ENCODE measurements at places on chromosomes 6 and 20. TPM values are rescaled to one million over a fixed set of nuclear protein-coding genes. Genes with fewer than 3 reads are reported as not detected.

The BPIFB2 gene
- not detected for total RNA-seq

- H3K4me1 ChIP-seq: peaks cover 55% of the 10 kb centered on the region
- H3K27me3 ChIP-seq: no peaks in the 10 kb centered on the region
Measured at GRCh38 chr6:56657354-56657753, 14.7 kb upstream of the DST start.

The MAS1 gene
- total RNA-seq: not detected

The TRIM40 gene
- total RNA-seq: not detected

The REPS1 gene
- total RNA-seq: 54.8 TPM

The NNAT gene
- not detected for total RNA-seq

GRCh38 chr6:169163411-169163901 is 90.2 kb downstream of the THBS2 start:
- H3K4me1 ChIP-seq: peaks cover 19% of the 10 kb centered on the region
- H3K36me3 ChIP-seq: no peaks in the 10 kb centered on the region
- H3K4me3 ChIP-seq: peak overlapping the region; percentile 71
- no peaks in the 10 kb centered on the region for H3K27me3 ChIP-seq
- H3K27ac ChIP-seq: peak overlapping the region; percentile 93

The VSX1 gene
- total RNA-seq: not detected

DNA sequence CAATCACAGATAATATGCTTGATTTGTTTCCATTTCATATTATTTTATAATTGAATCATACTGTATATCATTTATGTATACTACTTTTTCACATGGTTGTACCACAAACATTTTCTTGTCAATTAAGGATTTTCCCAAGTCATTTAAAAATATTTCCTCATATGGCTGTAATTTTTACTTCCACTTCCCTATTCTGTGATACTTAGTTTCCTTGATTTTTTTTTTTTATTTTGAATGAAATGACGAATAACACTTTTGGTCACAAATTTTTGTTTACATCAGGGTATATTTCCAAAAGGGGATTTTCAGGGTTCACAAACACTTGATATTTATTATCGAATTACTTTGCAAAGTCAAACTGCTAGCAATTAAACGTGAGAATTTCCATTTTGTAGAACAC is 515.6 kb downstream of the KIF16B start:
- H3K4me1 ChIP-seq: no peaks in the 10 kb centered on the region
- no peaks in the 10 kb centered on the region for H3K36me3 ChIP-seq
- no peaks in the 10 kb centered on the region for H3K27me3 ChIP-seq
- DNase-seq: no peak
- no peak overlapping the region for H3K4me3 ChIP-seq

The RBPJL gene
- total RNA-seq: not detected

- no peaks in the 10 kb centered on the region for H3K4me1 ChIP-seq
- no peak overlapping the region for H3K27ac ChIP-seq
- H3K4me3 ChIP-seq: no peak overlapping the region
- no peaks in the 10 kb centered on the region for H3K27me3 ChIP-seq
- DNase-seq: no peak
Measured at GRCh38 chr6:36920546-36920945, 34.0 kb upstream of the PI16 start.

The SNAP91 gene
- not detected for total RNA-seq

The C6orf58 gene
- not detected for total RNA-seq

- no peak overlapping the region for H3K4me3 ChIP-seq
- peaks cover 20% of the 10 kb centered on the region for H3K36me3 ChIP-seq
- no peak for DNase-seq
Measured at GRCh38 chr6:2957696-2958330, 13.6 kb downstream of the SERPINB6 start.

- peaks cover 2% of the 10 kb centered on the region for H3K4me1 ChIP-seq
- no peak for DNase-seq
- H3K4me3 ChIP-seq: no peak overlapping the region
- H3K27ac ChIP-seq: no peak overlapping the region
- no peaks in the 10 kb centered on the region for H3K27me3 ChIP-seq
Measured at GRCh38 chr6:121515630-121516265, 80.3 kb downstream of the GJA1 start.

DNA sequence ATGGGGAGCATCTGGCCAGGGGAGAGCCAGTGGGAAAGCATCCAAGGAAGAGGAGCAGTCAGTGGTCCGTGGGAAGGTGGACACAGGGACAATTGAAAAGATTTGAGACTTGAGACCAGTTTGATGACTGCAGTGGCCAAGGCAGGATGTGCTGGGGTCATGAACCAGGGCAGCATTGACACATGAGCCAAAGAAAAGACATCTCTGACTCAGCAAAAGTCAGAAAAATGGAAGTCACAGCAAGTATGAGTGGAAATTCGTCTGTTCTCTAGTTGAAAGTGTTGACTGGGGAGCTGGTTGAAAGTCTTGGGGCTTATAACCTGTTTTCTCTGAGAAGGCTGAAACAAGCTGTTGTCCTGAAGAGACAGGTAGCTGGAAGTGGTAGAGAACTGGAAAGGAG is 31.3 kb downstream of the RAB22A start:
- peak overlapping the region; percentile 81 for H3K27ac ChIP-seq
- peaks cover 21% of the 10 kb centered on the region for H3K36me3 ChIP-seq
- no peak overlapping the region for H3K4me3 ChIP-seq
- peaks cover 28% of the 10 kb centered on the region for H3K4me1 ChIP-seq

The MOXD1 gene
- not detected for total RNA-seq

DNA sequence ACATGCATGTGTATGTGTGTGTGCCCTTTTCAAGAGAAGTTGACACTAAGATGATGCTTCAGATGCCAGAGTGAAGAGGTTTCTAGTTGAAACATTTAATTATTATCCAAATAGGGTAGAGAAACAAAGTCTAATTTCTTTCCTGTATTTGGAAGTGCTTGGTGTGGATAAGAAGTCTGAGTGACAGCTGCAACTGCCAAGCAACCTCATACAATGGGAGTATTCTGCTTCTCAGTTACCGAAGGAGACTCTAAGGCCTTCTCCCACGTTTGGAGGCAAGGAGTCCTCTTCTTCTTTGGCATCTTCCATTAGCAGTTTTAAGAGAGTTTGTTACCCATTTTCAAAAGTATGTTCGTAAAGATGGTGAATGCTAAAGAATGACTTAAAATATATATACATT is 82.4 kb downstream of the HDGFL1 start:
- no peaks in the 10 kb centered on the region for H3K27me3 ChIP-seq
- H3K4me1 ChIP-seq: no peaks in the 10 kb centered on the region
- no peak overlapping the region for H3K27ac ChIP-seq
- no peak overlapping the region for H3K4me3 ChIP-seq
- no peak for DNase-seq

GRCh38 chr6:26235302-26235670 is 129.7 kb upstream of the BTN3A2 start:
- peaks cover 13% of the 10 kb centered on the region for H3K36me3 ChIP-seq
- H3K4me1 ChIP-seq: peaks cover 27% of the 10 kb centered on the region
- no peaks in the 10 kb centered on the region for H3K27me3 ChIP-seq
- H3K4me3 ChIP-seq: peak overlapping the region; percentile 82

DNA sequence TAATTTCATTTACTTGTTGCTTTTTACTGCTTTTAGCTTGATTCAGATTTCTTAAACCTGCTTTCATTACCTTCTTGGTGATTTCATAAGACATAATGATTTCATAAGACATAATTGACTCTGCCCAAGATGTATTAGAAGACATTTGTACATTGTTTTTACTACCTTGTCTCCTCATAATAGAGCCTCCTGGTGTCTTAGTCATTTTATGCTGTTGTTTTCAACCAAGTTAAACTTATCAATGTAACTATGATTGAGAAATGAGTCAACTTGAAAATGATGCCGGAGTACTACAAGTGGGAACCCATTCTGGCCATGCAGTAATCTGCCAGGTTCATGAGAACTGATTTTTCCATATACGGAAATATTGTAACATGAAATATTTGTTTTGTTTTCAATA is 573.6 kb downstream of the MMUT start:
- H3K36me3 ChIP-seq: no peaks in the 10 kb centered on the region
- no peak overlapping the region for H3K4me3 ChIP-seq
- H3K4me1 ChIP-seq: no peaks in the 10 kb centered on the region

The VSTM2L gene
- 15.6 TPM for total RNA-seq

DNA sequence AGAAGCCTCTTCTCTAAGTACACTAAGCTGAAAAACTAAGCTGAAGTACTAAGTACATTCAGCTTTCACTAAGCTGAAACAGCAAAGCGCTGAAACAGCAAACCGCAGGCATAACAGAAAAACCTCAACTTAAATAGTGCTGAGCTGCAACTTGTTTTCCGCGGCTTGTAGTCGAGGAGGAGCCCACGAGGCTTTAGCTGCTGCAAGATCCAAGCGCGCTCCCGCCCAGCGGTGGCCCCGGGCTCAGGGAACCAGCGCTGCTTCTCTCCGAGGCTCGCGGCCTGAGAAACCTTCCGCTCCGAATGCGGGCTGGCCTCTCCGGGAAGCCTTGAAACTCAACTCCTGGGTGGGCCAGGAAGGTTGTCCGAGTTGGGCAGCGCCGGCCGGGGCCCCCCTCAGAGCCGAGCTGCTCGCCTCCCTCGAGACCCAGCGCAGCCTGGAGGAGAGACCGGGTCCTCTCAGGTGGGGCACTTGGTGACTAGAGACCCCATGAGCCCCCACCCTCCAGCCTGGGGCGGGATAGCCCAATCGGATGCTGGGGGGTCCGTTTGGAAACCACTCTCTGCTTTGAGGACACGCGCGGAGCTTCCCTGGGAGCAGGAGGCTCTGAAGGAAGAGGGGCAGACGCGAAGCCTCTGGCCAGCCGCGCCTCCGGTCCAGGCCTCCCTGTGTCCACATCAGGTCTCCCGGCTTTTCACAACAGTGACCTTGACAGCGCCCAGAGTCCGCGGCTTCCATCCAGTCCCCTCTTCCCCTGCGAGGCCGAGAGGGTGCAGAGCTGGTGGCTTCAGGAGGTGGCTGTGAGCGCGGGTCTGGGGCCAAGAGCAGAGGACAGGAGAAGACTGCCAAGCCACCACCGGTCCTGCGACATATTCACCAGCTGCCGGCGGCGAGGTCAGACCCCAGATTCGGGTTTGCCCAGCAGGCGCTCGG is 38.1 kb upstream of the HLA-E start:
- no peaks in the 10 kb centered on the region for H3K4me1 ChIP-seq
- DNase-seq: no peak
- no peaks in the 10 kb centered on the region for H3K36me3 ChIP-seq
- H3K4me3 ChIP-seq: no peak overlapping the region
- H3K27ac ChIP-seq: no peak overlapping the region
- H3K27me3 ChIP-seq: peaks cover 79% of the 10 kb centered on the region

The PTPRT gene
- not detected for total RNA-seq

The LY6G6D gene
- total RNA-seq: not detected

DNA sequence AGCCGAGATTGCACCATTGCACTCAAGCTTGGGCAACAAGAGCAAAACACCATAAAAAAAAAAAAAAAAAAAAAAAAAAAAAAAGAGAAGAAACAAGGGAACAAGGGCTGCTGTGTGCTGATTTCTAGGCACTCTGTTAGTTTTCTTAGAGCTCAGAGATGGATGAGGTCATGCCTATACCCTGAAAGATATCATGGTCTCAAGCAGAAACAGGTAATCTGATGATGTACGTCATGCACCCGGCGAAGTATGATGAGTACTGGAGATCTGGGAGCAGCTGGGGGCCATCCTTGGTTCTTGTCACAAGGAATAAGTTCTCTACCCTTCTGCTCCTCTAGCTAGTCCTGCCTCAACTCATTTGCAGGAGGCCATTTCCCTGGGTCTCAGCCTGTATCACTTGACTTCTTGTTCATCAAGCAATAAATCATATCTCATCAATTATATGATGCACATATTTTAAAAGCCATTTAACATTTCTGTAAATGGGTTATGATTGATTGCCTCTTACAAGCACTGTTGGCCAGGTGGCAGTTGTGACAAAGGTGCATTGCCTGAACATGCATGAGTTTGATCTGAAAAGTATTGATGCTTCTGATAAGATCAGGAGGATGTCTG is 517.2 kb downstream of the DHX35 start:
- H3K27ac ChIP-seq: no peak overlapping the region
- no peak for DNase-seq
- H3K36me3 ChIP-seq: no peaks in the 10 kb centered on the region

DNA sequence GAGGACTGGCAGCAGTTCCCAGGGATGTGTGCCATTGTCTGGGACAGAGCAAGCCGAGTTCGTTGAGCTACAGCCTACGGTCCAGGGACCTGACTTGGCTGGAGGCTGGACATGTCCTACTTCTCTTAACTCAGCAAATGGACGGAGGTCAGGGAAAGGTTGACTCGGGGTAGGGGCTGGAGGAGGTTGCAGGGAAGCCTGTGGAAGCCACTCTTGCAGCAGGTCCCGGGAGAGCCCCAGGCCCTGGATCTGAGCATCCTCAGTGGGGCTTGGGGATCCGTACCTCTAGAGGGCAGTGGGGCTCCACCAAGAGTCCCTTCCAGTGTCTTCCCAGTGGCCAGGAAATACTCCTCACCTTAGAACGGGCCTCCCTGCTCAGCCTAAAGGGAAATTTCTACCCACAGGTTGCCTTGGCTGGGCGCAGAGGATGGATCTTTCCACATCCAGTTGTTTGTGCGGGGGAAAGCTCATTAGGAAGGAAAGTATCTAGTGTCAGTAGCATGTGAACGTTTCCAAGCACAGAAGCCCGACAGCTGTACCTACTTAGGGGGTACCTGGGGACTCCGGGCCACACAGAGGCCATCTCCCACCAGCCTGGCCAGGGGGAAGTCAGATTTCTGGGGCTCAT is 170.2 kb downstream of the NFATC2 start:
- H3K27me3 ChIP-seq: no peaks in the 10 kb centered on the region
- H3K4me1 ChIP-seq: no peaks in the 10 kb centered on the region
- no peak overlapping the region for H3K27ac ChIP-seq
- H3K36me3 ChIP-seq: no peaks in the 10 kb centered on the region
- no peak overlapping the region for H3K4me3 ChIP-seq

The HCK gene
- total RNA-seq: not detected

The KIF25 gene
- not detected for total RNA-seq

GRCh38 chr6:132937466-132937906 is 123.1 kb downstream of the RPS12 start:
- H3K27me3 ChIP-seq: peaks cover 29% of the 10 kb centered on the region
- H3K27ac ChIP-seq: no peak overlapping the region
- DNase-seq: peak; percentile 64
- H3K4me1 ChIP-seq: peaks cover 4% of the 10 kb centered on the region
- no peak overlapping the region for H3K4me3 ChIP-seq

GRCh38 chr6:98486057-98486456 is 348.3 kb upstream of the POU3F2 start:
- DNase-seq: no peak
- H3K27me3 ChIP-seq: peaks cover 18% of the 10 kb centered on the region
- H3K27ac ChIP-seq: no peak overlapping the region
- no peaks in the 10 kb centered on the region for H3K4me1 ChIP-seq

The OPRL1 gene
- 0.15 TPM for total RNA-seq

DNA sequence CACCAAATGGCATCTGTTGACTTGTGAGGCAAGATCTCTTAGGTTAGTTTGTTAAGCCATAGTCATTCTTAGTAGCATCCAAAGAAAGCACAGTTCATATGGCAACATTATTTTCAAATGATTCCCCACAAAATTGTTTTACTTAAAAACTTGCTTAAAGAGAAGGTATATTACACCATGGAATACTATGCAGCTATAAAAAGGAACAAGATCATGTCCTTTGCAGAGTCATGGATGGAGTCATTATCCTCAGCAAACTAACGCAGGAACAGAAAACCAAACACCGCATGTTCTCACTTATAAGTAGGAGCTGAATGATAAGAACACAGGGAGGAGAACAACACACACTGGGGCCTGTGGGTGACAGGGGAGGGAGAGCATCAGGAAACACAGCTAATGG is 10.9 kb upstream of the DSE start:
- H3K27ac ChIP-seq: no peak overlapping the region
- DNase-seq: no peak
- H3K36me3 ChIP-seq: no peaks in the 10 kb centered on the region
- no peak overlapping the region for H3K4me3 ChIP-seq
- peaks cover 8% of the 10 kb centered on the region for H3K4me1 ChIP-seq

The LHFPL5 gene
- total RNA-seq: not detected

The HLA-DPA1 gene
- total RNA-seq: not detected

Data from MCF 10A (cell line).